ENCODE measurements at places on chromosomes 4 and X. TPM values are rescaled to one million over a fixed set of nuclear protein-coding genes. Genes with fewer than 3 reads are reported as not detected.
A peak's percentile ranks its signal among the peaks of the same experiment; 100 is the strongest.

GRCh38 chr4:40180356-40180755 lies 16.5 kb upstream of the RHOH start:
- DNase-seq: peak; percentile 93

DNA sequence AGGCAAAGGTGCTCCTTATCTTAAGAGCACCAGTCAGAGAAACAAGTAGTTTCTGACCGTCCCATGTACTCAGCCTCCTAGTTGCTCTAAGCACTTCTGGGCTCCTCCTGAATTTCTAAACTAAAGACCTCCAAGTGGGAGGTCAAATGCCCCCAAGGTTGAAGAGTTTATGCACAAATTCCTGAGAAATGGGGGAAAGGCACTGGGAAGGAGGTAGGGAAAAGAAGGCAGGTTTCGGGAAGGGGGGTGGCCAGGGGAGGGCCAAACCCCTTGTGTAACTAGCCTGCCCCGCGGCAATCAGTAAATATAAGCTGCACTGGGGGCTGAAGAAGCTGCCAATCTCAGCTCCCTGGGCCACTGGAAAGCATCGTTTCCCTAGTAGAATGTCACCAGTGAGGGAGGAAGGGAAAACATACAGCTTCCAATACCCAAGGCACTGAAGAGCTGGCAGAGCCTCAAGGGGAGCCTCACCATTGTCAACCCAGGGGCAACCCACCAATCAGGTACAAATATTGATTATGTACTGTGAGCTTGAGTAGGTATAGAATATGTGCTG lies 3.4 kb downstream of the FOXO4 start:
- no peak for DNase-seq

- DNase-seq: peak; percentile 88
Observed at GRCh38 chr4:107283587-107284559, 247.8 kb upstream of the DKK2 start.

DNA sequence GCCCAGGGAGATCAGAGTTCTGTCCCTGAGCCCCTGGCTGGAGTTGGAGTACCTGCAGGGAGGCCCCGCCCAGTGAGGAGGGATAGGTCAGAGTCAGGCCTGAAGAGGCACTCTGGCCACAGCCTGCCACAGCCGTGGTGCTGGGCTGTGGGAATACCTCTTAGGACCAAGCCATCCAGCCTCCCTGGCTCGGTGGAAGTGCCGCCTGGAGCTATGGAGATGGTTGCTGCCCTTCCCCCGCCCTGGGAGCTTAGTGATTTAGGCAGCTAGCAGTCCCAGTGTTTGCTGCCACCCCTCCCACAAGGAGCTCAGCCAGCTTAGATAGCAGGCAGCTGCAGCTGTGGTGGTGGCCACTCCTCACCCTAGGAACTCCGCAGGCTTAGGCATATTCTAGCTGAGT lies 446.3 kb upstream of the GNPDA2 start:
- DNase-seq: no peak

Gene RAB39B
- polyA plus RNA-seq: 0.60 TPM

DNA sequence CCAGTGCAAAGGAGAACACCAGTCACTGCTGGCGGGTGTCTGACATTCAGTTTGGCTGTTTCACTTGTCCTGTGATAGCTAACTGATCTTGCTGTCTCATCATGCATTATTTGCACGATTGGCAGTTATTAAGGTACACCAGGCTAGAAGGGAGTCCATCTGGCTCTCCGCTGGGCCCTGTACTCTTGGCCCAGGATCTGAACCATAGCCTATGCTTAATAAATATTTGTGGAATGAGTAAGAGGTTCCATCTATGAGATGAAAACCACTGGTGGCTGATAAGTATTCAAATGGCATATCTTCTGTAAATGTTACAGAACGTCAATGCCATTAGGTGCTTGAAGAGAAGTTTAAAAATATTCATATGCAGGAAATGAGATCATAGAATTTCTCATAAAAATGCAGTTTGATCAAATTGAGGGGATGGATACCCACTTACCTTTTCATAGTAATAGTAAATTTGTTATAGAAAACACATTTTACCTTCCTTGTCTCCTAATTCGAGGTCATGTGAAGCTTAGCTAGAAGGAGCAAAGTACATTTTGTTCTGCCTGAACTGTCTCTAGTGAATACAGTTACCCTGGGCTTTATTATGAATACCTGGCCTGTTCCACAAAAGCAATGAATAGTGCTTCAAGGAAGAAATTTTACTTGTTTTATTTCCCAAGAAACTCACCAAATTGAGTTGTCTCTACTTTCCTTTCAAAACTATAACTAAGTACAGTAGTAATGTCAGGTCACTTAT lies 213.5 kb downstream of the CBR4 start:
- DNase-seq: peak; percentile 75

Gene FAM241A
- 2.1 TPM for polyA plus RNA-seq

- DNase-seq: no peak
Observed at GRCh38 chrX:12412561-12412960, 274.3 kb downstream of the FRMPD4 start.

Gene SPARCL1
- 0.01 TPM for polyA plus RNA-seq

Gene FHIP1A
- polyA plus RNA-seq: 14.3 TPM

DNA sequence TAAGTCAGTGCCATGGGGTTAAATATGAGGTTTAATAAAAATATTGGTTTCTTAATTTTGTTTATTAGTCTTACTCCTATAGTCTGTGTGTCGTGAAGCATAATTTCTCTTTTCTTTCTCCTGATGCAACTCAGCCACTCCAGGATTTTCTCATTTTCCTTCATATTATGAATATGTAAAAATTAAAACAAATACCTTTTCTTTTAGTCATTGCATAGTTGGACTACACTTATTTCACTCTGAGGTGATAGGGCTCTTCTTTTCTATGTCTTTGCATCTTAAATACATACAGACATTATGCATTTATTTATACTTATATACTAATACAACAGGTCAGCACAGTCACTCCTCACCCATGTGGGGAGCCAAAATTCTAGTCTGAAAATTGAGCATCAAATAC lies 19.1 kb downstream of the GALNT7 start:
- no peak for DNase-seq

DNA sequence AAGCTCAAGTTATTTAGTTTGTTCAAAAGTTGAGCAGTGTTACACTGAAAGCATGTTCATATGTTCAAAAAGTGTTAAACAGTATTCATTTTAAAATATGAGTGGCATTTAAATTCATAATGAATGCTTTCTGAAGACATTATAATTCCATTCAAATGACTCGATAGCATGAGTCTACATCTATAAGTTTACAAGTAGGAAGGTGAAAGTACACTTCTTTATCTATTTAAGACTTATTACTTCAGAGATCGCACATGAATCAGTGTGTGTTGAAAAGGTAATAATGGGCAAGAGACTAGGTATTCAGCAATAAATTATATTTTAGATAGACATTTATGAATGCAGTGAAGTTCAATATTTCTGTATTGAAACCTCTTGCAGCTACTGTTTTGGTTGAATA lies 456.1 kb downstream of the GRXCR1 start:
- no peak for DNase-seq

DNA sequence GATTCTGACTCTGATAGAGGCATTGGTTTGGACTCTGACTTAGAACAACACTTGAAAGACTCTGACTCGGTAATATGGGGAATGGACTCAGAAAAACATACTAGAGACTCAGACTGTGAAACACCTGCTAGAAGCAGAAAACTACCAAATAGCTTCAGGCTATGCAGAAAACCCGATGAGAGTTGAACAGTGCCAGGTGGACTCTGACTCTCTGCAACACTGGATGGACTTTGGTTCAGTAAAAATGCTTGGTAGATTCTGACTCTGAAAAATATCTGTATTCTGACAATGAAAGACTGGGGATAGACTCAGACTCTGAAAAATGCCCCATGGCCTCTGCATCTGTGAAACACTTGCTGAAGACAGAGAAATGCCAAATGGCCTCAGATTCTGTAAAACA lies 215.1 kb upstream of the HDX start:
- no peak for DNase-seq

Gene FAM9C
- not detected for polyA plus RNA-seq

Gene GAGE12J
- not detected for polyA plus RNA-seq

- no peak for DNase-seq
Observed at GRCh38 chr4:82523179-82523578, 38.6 kb downstream of the TMEM150C start.

Gene CXCL6
- polyA plus RNA-seq: 0.06 TPM

DNA sequence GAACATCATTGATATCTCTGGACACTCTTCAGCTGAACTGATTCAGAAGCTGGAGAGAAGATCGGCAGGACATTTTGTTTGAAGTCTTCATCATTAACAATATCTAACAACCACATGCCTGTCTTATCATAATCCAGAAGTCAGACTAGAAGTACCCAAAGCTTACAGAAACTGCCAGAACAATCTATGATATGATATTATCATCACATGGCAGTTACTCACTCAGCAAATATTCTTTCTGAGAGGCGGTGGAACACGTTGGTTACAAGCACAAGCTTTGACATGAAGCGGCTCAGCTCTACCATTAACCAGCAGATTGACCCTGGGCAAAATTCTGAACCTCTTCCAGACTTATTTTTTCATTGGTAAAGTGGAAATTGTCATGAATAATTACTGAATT lies 69.4 kb upstream of the KIT start:
- peak; percentile 85 for DNase-seq

All from mammary epithelial cell (primary cell).